ENCODE measurements at places on chromosomes 4 and X.

GRCh38 chr4:140267576-140267975 lies 105.9 kb upstream of the SCOC start:
- DNase-seq: no peak

DNA sequence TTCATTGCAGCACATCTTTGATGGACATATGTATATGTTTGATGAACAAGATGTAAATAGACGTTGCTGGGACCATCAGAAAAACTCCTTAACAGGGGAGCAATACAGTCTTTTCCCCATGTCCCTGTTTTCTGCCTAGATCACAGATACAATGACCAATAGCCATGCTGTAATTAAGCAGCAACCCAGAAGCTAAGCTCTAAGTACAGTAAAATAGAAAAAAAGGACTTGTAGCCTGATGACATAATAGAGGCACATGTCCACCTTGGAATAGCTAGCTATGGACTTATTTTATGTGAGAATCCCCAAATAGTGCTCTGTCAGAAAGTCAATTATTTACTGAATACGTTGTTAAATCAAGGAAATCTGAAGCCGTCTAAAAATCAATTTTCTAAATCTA lies 14.9 kb downstream of the FAM13A start:
- no peak for DNase-seq

DNA sequence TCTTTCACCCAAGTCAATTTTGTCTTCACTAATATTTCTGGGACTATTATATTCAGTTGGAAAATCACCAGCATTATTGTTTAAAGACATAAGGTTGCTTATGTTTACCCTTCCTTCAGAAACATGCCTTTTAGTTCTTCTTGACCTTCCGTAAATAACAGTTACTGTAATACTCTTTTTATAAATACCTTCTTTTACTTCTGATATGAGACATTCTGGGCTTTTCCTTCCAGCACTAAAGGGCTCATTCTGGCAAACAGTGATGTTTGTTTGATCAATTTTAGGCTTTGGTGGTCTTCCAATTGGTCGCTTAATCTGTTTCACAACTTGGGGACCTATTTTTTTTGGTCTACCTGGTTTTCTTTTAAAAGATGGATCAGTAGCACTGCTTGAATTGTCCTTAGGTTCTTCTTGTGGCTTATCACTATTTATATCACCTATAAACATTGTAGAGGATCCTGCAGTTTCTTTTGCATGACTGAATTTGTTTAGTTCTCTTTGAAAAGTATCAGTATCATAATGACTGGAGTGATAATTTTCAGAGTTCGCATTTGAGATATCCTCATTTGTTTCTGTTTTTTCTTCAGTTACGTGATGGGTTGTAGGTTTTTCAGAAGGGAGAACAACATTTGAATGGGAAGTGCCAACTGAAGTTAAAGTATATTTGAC lies 64.8 kb downstream of the NCAPG start:
- DNase-seq: no peak

DNA sequence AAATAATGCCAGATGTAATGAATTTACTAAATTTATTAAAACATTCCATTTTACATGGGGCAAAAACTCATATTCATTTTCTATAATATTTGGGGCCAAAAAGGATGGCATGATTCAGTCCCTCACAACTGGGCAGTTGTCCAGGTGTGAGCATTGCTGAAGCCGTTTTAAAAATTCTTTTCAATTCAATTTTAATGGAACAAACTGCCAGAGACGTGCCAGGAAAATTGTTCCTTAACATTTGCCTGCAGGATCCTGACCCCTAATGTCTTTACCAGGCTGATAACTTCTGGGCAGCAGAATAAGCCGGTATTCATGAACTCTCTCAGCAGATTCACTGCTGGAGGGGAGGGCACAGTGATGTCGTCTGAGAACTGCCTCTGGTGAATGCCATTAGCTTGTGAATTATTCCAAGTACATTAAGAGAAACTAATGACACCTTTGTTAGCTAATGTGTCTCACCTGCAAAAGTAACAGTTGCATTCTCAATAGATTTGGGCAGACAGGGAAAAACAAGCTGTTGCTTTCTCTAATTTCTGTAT lies 1445.1 kb upstream of the TENM3 start:
- DNase-seq: peak; percentile 60

DNA sequence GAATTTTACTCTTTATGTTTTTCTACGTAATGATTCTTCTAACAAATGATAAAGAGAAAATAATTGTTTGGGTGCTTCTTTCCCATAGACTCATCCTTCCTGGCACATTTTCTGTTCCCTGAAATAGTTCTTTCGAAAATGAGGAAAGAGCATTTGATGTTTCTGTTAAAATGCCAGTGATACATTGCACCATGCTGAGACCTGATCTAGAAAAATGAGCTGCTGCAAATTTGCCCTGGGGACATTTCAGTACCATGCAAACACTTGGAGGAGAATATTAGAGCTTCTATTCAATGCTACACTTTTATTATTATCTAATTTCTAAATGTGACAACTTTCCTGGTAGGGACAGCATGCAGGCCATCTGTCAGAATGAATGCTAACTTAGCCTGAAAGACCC lies 83.3 kb downstream of the C4orf33 start:
- no peak for DNase-seq

DNA sequence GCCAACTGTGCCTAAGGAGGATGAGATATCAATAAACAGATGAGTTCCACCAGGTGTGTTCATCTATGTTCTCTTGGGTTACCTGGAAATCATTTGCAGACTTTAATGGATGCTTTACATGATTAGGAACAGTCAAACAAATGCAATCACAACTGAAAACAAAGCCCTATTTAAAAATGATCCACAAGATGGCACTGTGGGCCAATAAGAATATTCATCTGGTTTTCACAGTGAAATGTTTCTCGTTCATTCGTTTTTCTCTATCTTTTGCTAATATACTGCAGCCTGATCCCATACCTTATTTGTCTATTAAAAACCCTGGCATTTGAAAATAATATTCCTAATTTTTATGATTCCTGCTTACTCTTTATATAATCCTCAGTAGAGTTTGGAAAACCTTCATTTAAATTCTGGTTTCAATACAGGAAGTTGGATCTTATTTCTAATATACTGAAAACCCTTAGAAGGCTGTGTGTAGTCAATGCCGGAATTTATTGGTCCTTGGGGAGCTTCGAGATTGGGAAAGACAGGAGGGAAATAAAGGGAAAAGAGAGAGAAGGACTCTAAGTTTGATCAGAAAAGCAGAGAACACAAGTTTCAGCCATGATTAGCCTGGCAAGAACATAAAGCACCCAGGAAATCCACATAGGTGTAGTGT lies 63.8 kb upstream of the TAPT1 start:
- peak; percentile 63 for DNase-seq

GRCh38 chr4:71406459-71406963 lies 67.7 kb downstream of the SLC4A4 start:
- no peak for DNase-seq

DNA sequence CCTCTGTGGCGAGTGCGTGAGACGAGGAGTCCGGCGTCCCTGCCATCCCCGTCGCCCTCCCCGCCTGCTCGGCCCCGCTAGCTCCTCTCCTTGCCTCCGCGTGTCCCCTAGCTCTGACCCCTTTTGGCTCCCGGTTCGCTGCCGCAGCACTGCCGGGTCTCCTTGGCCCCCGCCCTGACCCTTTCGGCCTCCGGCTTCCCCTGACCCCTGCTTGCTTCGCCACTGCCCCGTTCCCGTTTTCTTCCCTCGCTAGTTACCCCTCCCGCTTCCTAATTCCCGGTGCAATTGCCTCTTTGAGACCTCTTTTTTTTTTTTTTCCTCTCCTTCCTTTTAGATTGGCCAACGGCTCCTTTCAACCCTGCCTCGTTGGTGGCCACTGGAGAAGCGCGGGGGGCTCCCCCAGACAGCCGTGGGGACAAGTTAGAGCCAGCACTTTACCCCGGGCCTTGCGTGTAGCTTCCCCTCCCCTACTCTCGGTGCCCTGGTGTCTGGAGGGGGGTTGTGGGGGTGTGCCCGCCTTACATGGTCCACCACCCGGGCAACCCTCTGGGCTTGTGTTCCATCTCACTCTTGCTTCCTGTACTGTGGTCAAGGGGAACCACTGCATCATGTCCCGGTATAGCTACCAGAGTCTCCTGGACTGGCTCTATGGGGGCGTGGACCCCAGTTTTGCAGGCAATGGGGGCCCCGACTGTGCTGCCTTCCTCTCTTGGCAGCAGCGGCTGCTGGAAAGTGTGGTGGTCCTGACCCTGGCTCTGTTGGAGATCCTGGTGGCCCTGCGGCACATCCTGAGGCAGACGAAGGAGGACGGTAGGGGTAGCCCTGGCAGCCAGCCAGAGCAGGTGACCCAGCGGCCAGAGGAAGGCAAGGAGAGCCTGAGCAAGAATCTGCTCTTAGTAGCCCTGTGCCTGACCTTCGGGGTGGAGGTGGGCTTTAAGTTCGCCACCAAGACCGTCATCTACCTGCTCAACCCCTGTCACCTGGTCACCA lies 548 bp downstream of the TMEM164 start:
- DNase-seq: no peak

- DNase-seq: peak; percentile 0
Measured at GRCh38 chrX:122565952-122566351, 618.1 kb upstream of the GRIA3 start.

DNA sequence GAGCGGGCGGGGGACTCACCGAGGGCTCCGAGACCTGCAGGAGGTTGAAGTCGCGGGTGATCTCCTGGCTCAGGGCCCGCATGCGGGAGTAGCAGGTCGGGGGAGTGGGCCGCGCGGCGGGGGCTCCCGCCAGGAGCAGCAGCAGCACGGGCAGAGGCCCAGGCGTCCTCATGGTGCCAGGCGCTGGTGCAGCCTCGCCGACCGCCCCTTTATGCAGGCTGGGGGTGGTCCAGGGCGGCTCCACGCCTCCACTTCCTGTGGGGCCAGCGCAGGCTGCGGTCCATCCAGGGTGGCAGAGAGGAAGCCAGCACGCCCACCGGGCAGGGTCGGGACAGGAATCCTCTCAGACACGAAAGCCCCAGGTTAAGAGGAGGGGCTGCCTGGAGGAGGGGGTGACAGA lies at the start of gene CYTL1:
Gene CYTL1, minus strand, starts transcription at position 185 of the 400 bp plus-strand sequence. Its CDS starts 13 bp downstream, at position 172.
- no peak for DNase-seq

GRCh38 chr4:113677325-113677724 lies 84.2 kb downstream of the CAMK2D start:
- no peak for DNase-seq

DNA sequence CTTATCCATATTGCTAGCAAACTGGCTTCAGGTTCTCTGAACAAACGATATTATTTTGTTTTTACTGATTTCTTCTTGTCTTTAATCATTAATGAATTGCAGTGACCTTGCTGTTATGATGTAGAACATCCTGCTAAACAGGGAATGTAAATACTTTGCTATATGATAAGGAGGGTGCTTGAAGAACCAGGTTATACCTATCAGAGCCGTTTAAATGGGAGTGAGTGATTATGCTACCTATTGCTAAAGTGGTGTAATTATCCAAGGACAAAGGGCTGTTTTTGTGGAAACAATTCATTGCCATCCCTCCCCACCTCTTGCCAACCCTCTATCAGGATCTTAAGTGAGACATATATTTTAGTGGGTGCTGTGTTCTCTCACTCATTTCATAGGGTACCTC lies 788.9 kb downstream of the RPA4 start:
- no peak for DNase-seq

DNA sequence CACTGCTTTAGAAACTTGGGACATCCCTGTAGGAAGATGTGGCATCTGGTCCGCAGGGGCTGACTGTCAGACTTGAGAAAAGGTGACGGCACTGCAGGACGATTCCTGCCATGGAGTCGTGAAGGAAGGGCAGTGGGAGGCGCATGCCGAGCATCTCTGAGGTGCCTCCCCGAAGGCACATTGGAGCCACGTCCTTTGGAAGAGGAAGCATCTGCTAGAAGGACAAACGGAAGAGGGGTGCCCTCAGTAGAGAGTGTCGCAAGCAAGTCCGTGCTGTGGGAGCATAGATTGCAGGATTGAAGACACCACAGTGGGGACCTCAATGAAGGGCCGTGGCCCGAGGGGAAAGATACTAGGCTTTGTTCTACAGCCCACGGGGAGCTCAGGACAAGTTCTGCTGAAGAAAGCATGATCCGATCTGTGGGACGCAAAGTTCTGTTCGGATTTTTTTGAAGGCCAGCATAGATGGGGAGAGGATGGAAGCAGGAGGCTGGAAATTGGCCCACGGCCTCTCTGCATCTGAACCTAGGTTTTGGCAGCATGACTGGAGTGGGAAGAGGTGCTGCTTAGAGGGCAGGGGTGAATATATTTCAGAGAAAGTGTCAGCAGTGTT lies 24.2 kb upstream of the HELT start:
- DNase-seq: no peak

- DNase-seq: no peak
Measured at GRCh38 chr4:37769391-37769989, 57.0 kb upstream of the PGM2 start.

GRCh38 chr4:38162240-38162784 lies 202.1 kb downstream of the PTTG2 start:
- DNase-seq: no peak

GRCh38 chrX:132810488-132810887 lies 147.9 kb downstream of the HS6ST2 start:
- DNase-seq: no peak

DNA sequence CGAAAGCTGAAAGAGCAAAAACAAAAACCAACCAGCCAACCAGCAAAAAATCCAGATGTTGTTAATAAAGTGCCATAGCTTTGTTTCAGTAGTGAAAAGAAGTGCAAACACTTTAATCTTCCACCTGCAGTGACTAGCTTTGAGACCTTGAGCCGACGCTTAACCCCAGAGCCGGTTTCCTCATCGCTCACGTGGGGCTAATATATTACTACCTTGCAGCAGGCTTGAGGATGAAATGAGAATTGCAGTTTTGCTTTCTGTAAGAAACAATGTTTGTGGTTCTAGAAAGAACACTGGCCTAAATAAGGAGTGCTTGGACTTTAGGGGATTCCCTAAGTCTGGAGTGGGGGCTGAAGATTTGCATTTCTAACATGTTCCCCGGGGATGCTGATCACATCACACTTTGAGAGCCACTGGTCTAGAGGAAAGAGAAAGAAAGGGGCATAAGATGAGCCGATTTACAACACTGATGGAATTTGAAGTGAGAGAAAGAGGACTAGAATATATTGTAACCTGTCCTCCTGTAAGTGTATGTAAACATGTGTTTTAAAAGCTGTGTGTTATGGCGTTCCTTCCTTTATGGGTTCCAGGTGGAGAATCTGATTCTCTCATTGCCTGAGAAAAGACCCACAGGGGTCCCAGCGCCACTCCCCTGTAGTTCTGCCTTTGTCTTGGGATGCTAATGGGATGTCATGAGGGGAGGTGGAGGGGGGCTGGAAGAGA lies 1.4 kb downstream of the FGF2 start:
- peak; percentile 56 for DNase-seq

GRCh38 chr4:80386281-80386886 lies 50.9 kb downstream of the CFAP299 start:
- DNase-seq: no peak

DNA sequence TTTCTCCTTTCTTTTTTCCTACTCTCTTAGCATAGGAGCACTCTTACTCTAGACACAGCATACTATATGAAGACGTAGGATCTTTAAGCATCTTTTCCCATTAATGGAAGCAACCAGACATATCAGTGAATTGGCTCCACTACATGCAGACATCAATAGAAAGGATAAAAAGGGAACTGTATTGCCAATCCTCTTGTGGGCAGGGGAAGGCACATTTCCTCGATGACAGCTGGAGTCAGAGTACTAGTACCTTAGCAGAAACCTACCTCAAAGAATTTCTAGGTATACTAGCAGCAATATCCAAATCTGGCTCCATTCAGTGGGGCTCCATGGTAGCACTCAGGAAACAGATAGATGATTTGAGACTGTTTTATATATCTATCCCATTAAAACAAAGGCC lies 20.1 kb downstream of the CYBB start:
- no peak for DNase-seq

GRCh38 chr4:41446981-41447725 lies 90.8 kb upstream of the LIMCH1 start:
- DNase-seq: no peak

Measured in hindlimb muscle (tissue), 1 donor.